ENCODE measurements at places on chromosomes 7 and 10.

DNA sequence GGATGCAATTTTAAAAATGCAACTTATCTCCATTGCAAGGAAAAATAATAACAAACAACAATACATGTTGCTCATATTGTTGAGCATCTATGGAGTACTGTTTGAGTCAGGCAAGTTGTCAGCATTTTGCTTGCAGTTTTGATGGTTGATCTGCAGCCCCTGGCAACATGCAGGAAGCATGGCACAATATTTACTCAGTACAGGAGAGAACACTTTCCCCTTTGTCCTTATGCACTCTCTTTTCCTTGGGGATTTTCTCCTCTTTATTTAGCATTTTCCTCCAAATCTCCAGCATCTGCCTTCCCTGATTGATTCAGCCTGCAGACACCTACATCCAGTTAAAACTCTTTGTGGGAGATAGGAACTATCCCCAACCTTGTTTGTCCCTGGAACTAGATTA is 620.5 kb upstream of the LRRN3 start:
- no peak for DNase-seq

DNA sequence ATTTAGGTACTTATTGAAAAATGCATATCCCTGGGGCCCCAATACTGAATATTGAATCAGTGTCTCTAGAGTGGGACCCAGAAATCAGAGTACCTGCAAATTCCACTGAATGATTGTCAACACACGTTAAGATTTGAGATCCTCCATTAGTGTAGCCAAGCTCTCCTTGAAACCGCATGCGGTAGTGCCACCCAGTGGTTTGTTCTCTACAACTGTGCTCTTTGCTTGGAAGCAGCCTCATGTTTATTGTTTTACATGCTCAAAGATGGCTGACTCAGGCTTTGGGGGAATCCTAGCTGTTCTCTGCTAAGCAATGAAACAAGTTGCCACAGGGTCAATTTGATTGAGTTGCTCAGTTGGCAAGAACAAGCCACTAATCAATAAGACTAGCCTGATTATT is 340.2 kb upstream of the CELF2 start:
- DNase-seq = no peak

DNA sequence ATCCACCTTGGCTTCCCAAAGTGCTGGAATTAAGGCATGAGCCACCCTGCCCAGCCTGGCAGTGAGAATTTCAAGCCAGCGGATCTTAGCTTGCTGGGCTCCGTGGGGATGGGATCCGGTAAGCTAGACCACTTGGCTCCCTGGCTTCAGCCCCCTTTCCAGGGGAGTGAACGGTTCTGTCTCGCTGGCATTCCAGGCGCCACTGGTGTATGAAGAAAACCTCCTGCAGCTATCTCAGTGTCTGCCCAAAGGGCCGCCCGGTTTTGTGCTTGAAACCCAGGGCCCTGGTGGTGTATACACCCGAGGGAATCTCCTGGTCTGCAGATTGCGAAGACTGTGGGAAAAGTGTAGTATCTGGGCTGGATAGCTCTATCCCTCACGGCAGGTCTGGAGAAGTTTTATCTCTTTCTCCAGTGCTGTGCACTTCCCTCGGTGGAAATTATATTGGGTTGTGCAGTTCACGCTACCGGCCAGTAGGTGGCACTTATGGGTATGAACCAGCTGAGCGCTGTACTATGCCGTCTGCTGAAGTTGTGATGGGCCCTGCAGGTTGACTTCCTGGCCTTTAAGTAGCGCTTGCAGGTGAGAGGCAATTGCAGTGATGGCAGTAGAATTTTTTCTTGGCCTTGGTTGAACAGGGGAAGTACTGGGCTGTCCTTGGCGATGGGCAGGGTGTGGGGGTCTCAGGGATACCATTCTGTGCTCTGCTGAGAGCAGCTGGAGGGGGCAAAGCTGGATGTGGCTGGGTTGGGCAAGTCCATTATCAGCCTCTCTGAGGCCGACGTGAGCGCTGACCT is 138.0 kb upstream of the MTPN start:
- peak; percentile 42 for DNase-seq

DNA sequence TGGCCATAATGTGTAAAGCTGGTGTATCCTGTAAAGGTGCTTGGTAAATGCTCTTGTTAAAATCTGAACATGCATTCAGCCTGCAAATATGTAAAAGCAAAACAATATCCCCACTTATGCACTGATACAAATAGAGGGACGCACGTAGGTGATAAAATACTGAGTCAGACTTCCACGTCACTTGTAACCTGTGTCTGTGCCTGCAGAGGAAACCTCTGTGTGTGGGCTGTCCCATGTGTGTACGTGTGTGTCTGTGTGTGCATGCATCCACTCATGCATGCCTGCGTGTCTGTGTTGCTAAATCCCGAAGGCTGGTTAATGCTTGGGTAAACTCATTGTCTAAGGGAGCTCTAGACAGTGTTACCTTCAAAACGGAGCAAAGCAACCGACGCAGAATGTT is 68.9 kb downstream of the KLF6 start:
- no peak for DNase-seq

- DNase-seq = no peak
Observed at GRCh38 chr10:120644556-120645410, 187.8 kb downstream of the PLPP4 start.

DNA sequence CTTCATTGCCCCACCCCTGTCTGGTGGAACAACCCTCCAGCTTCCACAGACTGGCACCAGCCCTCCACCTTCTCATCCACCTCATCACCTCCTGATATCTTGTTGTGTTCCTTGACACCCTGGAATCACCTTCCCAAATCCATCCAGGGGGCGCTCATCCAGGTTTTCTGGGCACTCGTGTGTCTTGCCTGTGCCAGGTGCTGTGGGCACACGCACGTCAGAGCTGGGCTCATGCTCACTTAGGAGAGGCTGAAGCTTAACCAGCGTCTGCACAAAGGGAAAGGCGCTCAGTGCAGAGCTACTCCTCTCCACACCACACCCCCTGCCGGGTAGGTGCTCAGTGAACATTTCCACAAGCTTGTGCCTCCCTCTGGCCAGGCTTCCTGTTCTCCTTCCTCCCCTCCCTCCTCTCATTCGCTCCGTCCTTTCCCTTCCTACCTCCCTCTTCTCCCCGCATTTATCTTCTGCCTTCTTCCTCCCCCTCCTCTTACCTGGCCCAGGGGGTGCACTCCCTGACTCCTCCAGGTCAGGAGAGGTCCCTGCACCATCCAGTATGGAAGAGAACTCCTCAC is 4.8 kb downstream of the ADCYAP1R1 start:
- DNase-seq = no peak

DNA sequence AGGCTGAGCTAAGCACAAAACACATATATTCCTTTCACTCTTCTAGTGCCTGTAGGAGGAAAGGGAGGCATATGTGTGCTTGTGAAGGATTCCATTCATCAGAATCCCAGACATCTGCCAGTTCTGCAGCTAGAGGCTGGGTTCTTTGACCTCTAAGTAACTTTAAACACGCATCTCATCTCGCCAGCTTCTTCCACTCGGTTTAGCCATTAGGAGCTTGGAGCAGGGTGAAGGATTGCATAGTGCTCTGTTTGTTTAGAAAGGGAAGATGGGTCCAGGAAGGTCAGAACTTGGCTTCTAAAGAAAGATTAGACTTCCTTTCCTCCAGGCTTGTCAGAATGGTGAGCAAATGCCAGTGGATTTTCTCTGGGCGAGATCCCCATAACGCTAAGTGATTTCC is 43.6 kb downstream of the HK1 start:
- DNase-seq = no peak

DNA sequence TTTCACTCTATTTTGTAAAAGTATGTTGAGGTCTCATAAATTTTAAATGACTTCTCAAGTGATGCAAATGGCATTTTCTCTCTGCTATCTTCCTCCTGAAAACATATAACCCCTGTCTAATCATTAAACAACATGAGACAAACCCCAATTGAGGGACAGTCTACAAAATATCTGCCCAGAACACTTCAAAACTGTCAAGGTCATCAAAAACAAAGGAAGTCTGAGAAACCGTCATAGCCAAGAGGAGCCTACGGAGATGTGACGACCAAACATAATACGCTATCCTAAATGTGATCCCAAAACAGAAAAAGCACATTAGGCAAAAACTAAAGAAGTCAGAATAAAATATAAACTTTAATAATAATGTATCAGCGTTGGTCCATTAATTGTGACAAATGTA is 282.3 kb upstream of the SEMA3C start:
- DNase-seq = no peak

DNA sequence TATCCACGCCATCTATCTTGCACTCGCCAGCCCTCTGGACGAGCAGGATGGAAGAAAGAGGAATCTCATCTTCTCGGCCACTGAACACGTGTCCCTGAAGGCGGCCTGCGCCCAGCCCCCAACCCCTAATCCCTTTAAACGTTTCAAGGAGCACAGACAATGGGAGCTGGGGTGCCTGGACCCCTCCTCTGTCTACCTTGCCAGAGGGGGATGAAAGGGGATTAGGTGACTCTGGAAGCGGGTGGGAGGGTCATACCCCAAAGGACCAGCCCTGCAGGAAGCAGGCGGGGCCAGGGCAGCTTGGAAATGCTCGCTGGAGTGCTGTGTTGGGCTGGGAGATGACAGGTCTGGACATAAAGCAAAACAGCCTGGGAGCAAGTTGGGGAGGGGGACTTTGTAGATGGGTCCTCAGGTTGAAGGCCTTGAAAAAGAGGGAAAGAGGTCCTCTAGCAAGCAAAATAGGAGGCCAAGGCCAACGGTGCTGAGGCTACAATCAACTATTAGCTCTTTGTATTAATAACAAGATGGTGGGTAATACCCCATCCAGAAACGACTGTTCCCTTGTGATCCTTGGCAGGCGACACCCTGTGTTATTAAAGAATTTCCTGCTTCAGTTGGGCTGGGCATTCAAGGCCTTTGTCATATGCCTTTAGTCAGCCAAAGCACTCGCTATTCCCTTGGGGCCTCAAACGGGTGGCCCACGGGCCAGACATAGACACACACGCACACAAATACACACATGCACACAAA is 126.5 kb upstream of the UNC5B start:
- DNase-seq = no peak

- no peak for DNase-seq
Observed at GRCh38 chr7:25735674-25736242, 416.2 kb upstream of the NFE2L3 start.

DNA sequence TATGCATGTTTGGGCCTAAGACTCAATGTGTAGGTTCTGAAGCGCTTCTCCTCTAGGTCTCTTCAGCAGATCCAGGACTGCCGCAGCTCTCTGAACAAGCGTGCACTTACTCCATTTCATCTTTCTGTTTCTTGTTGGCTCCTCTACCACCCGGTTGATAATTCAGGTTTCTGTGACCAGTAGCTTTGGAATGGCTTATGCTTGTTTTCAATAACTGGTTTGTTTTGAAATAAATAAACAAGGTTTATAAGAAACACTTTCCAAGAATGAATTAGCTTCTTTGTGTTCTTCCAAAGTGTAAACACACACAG is 1.5 kb downstream of the MDFIC start:
- no peak for DNase-seq

- DNase-seq = no peak
Observed at GRCh38 chr10:100654782-100655325, 90.5 kb upstream of the PAX2 start.

GRCh38 chr7:155303039-155303593 is 5.4 kb downstream of the INSIG1 start:
- no peak for DNase-seq

DNA sequence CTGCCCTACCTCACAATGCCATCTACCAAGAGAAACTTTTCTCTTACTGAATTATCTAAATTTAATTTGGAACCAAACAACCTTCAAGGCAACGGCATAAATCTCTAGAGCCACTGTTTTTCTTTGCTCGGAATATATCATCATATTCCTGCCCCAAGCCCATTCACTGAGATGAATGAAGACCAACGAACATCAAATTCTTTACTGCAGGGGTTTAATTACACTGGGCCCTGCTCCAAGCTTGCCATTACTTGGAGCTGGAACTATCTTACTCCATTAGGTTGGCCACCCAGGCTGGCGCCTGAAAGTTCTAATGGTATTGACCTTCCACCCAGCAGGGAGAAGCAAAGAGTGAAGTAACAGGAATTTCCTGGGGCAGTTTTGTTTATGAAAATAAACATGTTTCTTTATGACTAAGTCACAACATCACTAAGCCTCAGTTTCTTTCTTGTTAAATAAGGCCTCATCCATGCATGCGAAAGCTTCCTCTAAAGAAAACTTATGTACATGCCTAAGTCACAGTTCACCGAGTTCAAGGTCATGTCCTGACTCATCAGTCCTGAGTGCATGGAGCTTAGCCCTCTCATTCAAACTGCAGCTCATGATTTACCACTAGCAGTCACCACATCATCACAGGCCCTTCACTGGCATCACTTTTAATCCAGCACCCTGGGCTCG is 42.1 kb upstream of the ANAPC16 start:
- DNase-seq = no peak

All from thymus (tissue), 14 donors.